ENCODE measurements at places on chromosomes 3 and 15.

DNA sequence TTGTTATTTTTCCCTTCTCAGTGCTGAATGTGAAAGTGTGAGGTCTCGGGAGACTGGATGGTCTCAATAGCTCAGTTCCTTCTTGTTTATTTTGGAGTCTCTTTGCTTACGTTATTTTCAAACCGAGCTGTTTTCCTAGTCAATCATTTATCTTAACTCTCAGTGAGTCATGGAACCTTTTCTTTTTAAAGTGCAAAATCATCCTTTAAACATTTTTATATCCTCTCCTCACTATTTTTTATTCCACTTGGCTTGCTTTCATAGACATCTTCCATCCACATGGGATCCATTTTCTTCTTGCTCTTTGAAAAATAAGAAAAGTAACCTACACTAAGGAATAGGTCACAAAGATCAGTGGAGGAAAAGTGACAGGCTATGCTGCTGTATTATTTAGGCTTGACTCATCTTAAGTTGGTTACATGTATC is 497.8 kb downstream of the NAALADL2 start:
- DNase-seq: peak; percentile 49

DNA sequence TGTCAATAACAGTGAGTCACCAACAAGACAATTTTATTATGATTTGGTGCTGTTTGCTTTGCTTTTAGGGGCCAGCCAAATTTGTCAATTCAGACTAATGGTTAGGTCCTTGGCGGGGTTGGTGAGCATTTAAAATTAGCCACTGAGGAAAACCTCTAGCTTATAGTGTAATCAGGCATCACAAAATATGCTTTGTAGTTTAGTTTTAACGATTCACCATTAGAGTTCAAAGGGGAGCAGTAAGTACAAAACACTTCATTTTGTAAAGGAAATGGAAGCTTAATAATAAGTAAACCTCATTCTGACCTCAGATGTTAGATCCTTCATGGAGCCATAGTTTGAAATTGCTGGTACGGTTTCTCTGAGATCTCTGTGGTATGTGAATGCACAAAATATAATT is 218.4 kb upstream of the GOLIM4 start:
- no peak for DNase-seq

GRCh38 chr15:63434576-63435186 is 53.0 kb upstream of the CA12 start:
- DNase-seq: no peak

DNA sequence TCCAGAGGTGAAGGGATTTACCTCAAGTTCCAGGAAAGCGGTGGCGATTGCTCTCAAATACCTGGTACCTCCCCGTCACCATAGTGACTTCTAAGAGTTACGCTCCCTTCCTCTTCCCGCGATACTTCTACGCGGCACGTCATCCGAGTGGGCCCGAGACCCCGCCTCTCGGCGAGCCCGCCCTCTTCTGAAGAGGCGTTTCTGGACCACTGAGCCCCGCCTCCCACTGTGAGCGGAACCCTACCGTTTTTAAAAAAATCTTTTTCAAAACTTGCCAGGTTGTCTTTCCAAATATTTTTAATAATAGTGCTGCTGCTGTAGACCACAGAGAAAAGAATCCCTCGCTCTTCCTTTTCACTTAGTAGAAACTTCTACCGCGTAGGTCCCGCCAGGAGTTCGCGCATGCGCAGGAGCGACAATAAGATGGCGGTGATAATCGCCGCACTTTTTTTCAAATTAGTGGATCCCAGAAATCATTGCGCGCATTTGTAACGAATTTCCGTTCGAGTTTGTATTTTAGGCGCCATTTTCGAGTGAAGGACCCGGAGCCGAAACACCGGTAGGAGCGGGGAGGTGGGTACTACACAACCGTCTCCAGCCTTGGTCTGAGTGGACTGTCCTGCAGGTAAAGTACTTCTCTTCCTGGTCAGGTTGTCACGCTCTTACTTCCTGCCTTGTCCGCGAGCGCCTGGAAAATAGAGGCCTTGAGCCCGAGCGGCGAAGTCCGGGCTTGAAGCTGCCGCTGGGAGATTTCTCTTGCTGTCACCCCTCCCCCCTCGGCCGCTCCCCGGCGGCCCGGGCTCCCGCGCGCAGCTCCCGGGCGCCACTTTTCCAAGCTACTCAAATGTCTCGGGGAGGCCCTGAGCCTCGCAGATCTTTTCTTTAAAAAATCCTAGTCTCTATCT is at the start of the genes IFT80 and SMC4:
Gene IFT80, minus strand, starts transcription at position 101 of the 905 bp plus-strand sequence. CDS start 14,625 bp downstream, outside the sequence.
Gene SMC4, plus strand, starts transcription at position 526 of the 905 bp plus-strand sequence. CDS start 1,177 bp downstream, outside the sequence.
- peak; percentile 95 for DNase-seq

DNA sequence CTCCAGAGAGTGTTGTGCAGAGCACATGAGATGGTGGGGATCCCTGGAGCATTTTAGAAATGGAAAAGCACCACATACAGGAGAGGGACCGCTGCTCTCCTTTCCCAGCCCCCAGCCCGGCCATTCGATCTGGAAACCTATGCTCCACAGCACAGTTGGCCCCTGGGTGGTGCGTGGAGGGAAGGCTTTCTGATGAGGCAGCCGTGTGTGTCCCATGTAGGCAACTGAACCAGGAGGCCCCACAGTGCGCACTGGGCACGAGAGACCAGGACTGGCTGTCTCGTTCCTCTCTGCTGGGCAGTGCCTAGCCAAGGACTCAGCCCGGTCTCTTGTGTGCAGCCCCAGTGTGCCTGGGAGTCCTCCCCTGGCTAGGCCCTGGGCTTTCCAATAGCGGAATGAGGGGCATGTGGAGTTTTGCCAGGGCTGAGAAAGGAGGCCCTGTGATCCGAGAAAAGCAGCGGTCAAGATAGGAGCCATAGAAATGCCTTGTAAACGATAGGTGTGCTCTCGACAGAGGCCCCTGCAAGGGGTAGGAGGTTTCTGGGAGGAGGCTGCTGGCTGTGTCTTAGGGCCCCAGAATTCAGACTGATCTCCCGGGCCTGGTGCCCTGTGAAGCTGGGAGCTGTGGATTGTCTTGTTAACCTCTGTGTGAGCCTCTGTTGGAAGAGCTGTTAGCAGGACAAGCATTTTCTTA is 39.0 kb downstream of the CHDH start:
- no peak for DNase-seq

GRCh38 chr15:26883466-26883865 is 16.6 kb downstream of the GABRA5 start:
- no peak for DNase-seq

DNA sequence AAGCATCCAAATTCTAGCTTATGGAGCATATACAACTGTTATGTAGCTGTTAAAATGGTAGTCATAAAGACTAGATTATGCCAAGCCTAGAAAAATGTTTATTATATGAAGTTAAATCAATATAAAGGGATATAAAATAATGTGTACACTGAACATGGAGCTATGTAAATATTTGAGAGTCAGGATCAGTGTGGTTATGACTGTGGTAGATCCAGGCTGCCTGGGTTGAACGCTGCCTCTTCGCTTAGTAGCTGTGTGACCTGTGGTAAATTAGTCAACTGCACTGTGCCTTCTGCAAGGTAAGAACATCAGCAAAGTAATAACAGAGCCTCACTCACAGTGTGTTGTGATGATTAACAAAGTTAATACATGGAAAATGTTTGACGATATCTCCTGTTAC is 212.2 kb downstream of the RBMS3 start:
- DNase-seq: peak; percentile 46

GRCh38 chr3:138646513-138646912 is 37.9 kb downstream of the FAIM start:
- no peak for DNase-seq
